ENCODE measurements at places on chromosomes 5 and 9. TPM values are rescaled to one million over a fixed set of nuclear protein-coding genes. Genes with fewer than 3 reads are reported as not detected.

The PCDHB5 gene
- total RNA-seq = not detected

The PRUNE2 gene
- 0.57 TPM for total RNA-seq

The ACTBL2 gene
- total RNA-seq = not detected

The PDLIM4 gene
- 0.21 TPM for total RNA-seq

The RELL2 gene
- 24.3 TPM for total RNA-seq

The DBH gene
- total RNA-seq = not detected
